ENCODE measurements at places on chromosomes 3 and 15. TPM values are rescaled to one million over a fixed set of nuclear protein-coding genes. Genes with fewer than 3 reads are reported as not detected.

COL8A1 gene
- 2.6 TPM for total RNA-seq

IL5RA gene
- 0.14 TPM for total RNA-seq

DUOX2 gene
- total RNA-seq, result 3.1 TPM

- DNase-seq, result no peak
These were observed 222.0 kb upstream of the IL12A start for GRCh38 chr3:159766563-159767185.

GRCh38 chr15:57537072-57537471 is 54.6 kb upstream of the MYZAP start:
- DNase-seq, result no peak

DNA sequence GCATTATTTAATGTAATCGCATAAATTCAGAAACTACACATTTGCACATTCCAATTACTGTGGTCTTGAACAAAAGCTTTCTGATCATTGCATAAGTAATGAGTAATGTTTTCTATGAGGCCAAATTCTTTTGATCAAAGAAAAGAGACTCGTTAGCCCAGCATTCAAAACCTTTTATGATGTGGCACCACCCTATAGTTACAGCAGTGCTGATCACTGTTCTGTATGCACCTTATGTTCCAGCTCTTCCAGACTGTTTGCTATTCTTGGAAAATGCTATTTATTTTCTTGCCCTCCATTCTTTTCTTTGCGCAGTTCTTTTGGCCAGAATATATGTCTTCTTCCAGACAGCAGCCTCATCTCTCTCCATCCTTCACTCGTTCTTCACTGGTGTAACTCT is 42.3 kb downstream of the MAP3K13 start:
- no peak for DNase-seq

- peak; percentile 71 for DNase-seq
These were observed at the start of gene TMEM40 for GRCh38 chr3:12759097-12759679. Gene TMEM40 (minus strand): TSS chr3:12759259. CDS start chr3:12749832, 9,427 bp downstream.

Data from type B pancreatic cell (in vitro differentiated cells).